Neural progenitor cell (in vitro differentiated cells): ENCODE measurements at places on chromosomes 16 and 17. TPM values are rescaled to one million over a fixed set of nuclear protein-coding genes. Genes with fewer than 3 reads are reported as not detected.

DNA sequence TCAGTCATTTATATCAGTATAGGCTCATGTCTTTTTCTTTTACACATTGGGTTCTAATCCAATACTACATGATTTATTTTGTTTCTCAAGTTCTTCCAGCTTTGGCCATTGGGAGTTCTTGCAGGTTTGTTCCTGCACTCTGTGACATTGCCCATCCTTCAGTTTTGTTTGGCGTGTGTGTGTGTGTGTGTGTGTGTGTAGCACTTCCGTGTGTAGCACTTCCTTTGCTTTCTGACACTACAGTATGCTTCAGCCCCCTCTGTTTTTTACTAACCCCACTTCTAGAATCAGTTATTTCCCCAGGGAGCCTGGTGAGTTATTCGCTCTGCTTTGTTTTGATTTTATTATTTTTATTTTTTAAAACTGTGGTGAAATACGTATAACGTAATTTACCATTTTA, 75.6 kb upstream of the LGALS9 start:
- H3K4me3 ChIP-seq: no peak overlapping the region
- no peaks in the 10 kb centered on the region for H3K36me3 ChIP-seq
- no peak overlapping the region for H3K27ac ChIP-seq
- DNase-seq: no peak

GRCh38 chr17:50893183-50893993, 27.2 kb upstream of the TOB1 start:
- no peaks in the 10 kb centered on the region for H3K36me3 ChIP-seq
- H3K27me3 ChIP-seq: no peaks in the 10 kb centered on the region
- H3K4me1 ChIP-seq: peaks cover 13% of the 10 kb centered on the region
- DNase-seq: peak; percentile 63

GRCh38 chr16:72013888-72014581, 5.5 kb downstream of the DHODH start:
- H3K27me3 ChIP-seq: no peaks in the 10 kb centered on the region
- H3K4me3 ChIP-seq: no peak overlapping the region
- no peaks in the 10 kb centered on the region for H3K4me1 ChIP-seq
- peak; percentile 23 for DNase-seq

- no peak for DNase-seq
- H3K27ac ChIP-seq: no peak overlapping the region
- no peaks in the 10 kb centered on the region for H3K4me1 ChIP-seq
- H3K4me3 ChIP-seq: no peak overlapping the region
- no peaks in the 10 kb centered on the region for H3K36me3 ChIP-seq
- H3K27me3 ChIP-seq: no peaks in the 10 kb centered on the region
Observed at GRCh38 chr17:75518201-75518600, 1.9 kb downstream of the TSEN54 start.

DNA sequence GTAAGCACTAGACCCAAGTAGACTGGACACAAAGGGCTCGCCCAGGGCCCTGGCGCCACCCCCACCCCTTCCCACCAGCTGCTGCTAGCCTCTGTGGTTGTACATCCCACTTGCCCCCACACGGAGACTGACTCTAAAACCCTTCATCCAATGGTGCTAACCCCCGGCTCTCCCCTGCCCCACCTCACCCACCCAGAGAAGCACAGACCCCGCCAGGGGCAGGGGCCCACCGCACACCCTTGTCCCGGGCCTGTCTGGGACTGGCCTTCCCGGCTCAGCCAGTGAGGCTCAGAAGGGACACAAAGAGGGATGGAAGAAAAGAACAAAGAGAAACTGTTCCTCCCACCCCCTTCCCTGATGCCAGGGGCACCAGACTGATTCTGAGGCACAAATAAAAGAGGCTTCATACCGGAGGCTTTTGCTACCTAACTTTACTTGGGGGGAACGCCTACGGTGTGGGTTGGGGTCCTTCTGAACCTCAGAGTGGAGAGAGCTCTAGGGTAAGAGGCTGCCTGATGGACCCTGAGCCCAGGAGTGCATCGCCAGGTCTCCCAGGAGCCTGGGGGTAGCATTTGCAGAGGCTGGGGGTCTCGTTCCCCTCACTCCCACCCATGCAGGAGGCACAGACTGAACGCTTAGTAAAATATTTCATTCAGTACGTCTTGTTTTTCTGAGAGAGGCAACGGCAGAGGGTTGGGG, 8.2 kb downstream of the CORO6 start:
- peak; percentile 62 for DNase-seq
- H3K4me1 ChIP-seq: peaks cover 23% of the 10 kb centered on the region
- H3K4me3 ChIP-seq: no peak overlapping the region
- no peaks in the 10 kb centered on the region for H3K36me3 ChIP-seq
- no peak overlapping the region for H3K27ac ChIP-seq

GRCh38 chr17:49887744-49888360, 40.0 kb upstream of the TAC4 start:
- no peak overlapping the region for H3K27ac ChIP-seq
- peaks cover 32% of the 10 kb centered on the region for H3K27me3 ChIP-seq

DNA sequence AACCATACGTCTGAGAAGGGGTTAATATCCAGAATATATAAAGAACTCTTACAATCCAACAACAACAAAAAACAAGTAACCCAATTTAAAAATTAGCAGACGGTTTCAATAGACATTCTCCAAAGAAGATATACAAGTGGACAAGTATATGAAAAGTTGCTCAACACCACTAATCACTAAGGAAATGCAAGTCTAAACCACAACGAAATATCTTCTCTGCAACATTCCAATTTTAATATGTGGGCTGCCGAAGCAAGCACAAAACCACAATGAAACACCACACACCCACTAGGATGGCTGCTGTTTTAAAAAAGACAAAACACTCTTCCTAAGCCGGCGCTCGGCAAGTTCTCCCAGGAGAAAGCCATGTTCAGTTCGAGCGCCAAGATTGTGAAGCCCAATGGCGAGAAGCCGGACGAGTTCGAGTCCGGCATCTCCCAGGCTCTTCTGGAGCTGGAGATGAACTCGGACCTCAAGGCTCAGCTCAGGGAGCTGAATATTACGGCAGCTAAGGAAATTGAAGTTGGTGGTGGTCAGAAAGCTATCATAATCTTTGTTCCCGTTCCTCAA, 5.9 kb upstream of the SLC13A2 start:
- DNase-seq: no peak
- no peak overlapping the region for H3K27ac ChIP-seq
- H3K4me1 ChIP-seq: no peaks in the 10 kb centered on the region
- H3K4me3 ChIP-seq: no peak overlapping the region

DNA sequence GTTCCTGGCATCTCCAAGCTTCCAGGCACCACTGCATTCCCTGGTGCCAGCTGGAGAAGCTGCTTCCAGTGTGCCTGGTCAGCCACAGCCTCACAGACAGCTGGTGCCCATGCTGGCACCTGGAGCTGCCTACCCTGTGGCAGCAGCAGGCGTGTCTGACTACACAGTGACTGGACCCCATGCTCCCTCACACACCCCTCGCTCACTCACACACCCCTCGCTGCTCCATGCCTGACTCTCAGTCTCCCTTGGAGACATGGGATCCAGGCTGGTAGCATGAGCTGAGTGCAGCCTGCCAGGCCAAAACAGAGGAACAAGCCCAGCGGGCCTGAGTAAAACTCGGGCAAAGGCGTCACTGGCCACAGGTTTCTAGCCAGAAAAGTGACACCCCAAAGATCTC, 59.1 kb upstream of the SMIM36 start:
- H3K36me3 ChIP-seq: no peaks in the 10 kb centered on the region
- no peaks in the 10 kb centered on the region for H3K4me1 ChIP-seq
- no peak overlapping the region for H3K27ac ChIP-seq
- H3K4me3 ChIP-seq: no peak overlapping the region
- no peaks in the 10 kb centered on the region for H3K27me3 ChIP-seq

GRCh38 chr17:78414178-78415162, 36.0 kb downstream of the PGS1 start:
- H3K27me3 ChIP-seq: no peaks in the 10 kb centered on the region
- no peak overlapping the region for H3K27ac ChIP-seq
- H3K4me3 ChIP-seq: no peak overlapping the region
- no peaks in the 10 kb centered on the region for H3K4me1 ChIP-seq

GRCh38 chr17:54903375-54903774, 2.7 kb downstream of the TOM1L1 start:
- peaks cover 16% of the 10 kb centered on the region for H3K4me1 ChIP-seq
- DNase-seq: no peak
- no peak overlapping the region for H3K4me3 ChIP-seq
- no peak overlapping the region for H3K27ac ChIP-seq
- no peaks in the 10 kb centered on the region for H3K27me3 ChIP-seq
- peaks cover 13% of the 10 kb centered on the region for H3K36me3 ChIP-seq

DNA sequence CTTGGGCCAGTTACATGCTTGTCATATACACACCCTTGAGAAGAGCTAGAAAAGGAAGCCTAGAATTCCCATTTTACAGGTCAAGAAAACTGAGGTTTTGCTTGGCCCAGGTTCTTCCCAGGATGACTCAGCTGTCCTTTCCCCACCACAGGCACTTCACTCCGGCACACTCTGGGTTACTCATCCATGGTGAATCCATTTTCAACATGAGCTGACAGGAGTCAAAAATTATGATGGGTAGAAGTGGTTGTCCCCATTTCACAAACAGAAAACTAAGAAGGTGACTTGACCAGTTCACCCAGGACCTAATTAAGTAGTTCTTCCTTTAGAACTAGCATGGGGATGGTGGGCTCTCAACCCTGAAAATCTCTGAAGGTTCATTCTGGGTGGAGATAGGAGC, 67.2 kb downstream of the USP22 start:
- H3K27ac ChIP-seq: no peak overlapping the region
- no peaks in the 10 kb centered on the region for H3K27me3 ChIP-seq
- DNase-seq: no peak
- H3K4me1 ChIP-seq: no peaks in the 10 kb centered on the region
- no peak overlapping the region for H3K4me3 ChIP-seq

DNA sequence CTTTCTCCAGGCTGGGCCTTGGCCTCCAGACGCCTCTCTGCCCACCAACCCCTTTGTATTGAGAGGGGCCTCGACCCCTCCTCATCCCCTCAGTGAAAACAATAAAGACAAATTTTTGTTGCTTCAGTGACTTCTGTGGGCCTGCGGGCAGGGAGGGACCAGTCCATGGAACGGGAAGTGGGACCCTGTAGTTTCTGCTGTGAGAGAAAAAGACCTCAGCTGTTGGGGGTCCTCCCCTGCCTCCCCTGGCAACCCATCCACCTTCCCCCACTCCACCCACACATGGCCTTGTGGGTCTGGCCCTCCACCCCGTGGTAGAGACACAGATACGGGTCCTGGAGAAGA, 3.5 kb downstream of the PPY start:
- no peak overlapping the region for H3K27ac ChIP-seq
- H3K27me3 ChIP-seq: peaks cover 39% of the 10 kb centered on the region
- DNase-seq: peak; percentile 38
- no peak overlapping the region for H3K4me3 ChIP-seq
- H3K36me3 ChIP-seq: no peaks in the 10 kb centered on the region
- peaks cover 9% of the 10 kb centered on the region for H3K4me1 ChIP-seq

DNA sequence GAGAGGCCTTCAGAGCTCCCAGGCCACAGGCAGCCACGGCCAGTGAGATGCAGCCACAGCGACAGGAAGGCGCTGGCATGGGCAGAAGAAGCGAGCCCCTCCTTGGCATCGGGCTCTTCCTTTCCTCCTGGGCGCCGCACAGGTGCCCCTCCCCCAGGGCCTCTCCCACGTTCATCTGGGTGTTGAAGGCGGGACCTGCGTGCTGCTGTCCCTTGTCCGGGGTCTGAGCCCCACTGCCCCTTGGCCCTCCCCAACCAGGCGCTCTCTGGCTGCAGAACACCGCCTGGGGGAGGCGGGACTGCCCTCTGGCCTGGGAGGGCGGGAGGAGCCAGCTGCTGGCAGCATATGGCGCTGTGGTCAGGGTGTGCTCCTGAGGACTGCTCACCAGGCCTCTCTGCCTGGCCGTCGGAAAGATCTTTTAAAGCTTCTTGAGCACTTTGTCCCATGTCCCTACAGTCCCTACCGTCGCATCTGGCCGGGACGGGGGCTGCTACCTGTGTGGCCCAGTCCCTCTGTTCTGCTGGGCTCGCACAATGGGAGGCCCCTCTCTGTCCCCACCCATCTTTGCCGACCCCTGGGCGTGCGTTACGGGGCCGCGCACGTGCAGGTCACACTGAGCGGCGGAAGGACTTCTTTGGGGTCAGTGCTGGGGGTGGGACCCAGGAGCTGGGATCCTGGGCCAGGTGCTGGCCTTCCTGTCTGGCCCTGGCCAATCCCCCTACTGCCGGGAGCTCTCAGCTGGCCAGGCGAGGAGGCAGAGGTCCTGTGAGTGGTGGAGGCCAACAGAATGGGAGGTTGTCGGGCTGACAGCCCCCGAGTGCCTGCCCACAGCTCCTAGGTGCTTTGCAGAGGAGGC, 1.7 kb downstream of the SLC25A10 start:
- H3K4me1 ChIP-seq: peaks cover 33% of the 10 kb centered on the region
- peaks cover 21% of the 10 kb centered on the region for H3K27me3 ChIP-seq
- H3K27ac ChIP-seq: no peak overlapping the region
- peak overlapping the region; percentile 94 for H3K4me3 ChIP-seq
- no peaks in the 10 kb centered on the region for H3K36me3 ChIP-seq
- peak; percentile 62 for DNase-seq

- H3K4me3 ChIP-seq: no peak overlapping the region
- H3K27me3 ChIP-seq: peaks cover 10% of the 10 kb centered on the region
- no peak overlapping the region for H3K27ac ChIP-seq
- H3K36me3 ChIP-seq: no peaks in the 10 kb centered on the region
Observed at GRCh38 chr17:49482144-49482817, 12.8 kb upstream of the NGFR start.

DNA sequence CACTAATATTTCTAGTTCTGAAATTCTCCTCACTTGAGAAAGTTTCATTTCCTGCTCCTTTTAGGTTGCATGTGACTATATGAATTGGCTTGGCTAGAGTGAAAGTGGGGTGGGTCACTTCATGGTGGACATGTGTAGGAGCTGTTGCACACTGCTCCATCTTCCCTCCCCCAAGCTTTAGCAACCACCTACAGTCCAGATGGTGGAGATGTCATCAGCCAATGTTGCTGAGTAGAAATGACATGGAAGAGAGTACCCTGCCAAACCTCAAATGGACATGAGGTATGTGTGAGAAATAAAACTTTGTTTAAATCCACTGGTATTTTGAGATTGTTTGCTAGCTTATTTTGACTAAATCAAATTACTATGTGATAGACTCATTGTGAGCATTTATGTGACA, 281.5 kb downstream of the CA10 start:
- H3K4me3 ChIP-seq: no peak overlapping the region
- H3K4me1 ChIP-seq: no peaks in the 10 kb centered on the region
- H3K27me3 ChIP-seq: no peaks in the 10 kb centered on the region
- H3K36me3 ChIP-seq: no peaks in the 10 kb centered on the region
- no peak for DNase-seq
- no peak overlapping the region for H3K27ac ChIP-seq

OTOP3 gene
- not detected in 2 replicates for total RNA-seq

SCARF1 gene
- total RNA-seq: 1.1 TPM in 1 of 2 replicates, not detected in the other

HSD3B7 gene
- 1.4 and 2.9 TPM in 2 replicates for total RNA-seq

KRTAP3-2 gene
- not detected in 2 replicates for total RNA-seq

PSME3 gene
- 106 and 108 TPM in 2 replicates for total RNA-seq

LYRM9 gene
- 16.0 and 25.5 TPM in 2 replicates for total RNA-seq

CHCT1 gene
- 0.77 TPM in 1 of 2 replicates, not detected in the other for total RNA-seq

ZNF205 gene
- 5.4 and 19.6 TPM in 2 replicates for total RNA-seq

BCO1 gene
- total RNA-seq: 3.5 and 4.2 TPM in 2 replicates

SLC5A10 gene
- not detected in 2 replicates for total RNA-seq

RAD51C gene
- 30.2 and 67.6 TPM in 2 replicates for total RNA-seq

CCDC200 gene
- total RNA-seq: not detected in 2 replicates
